ENCODE measurements at places on chromosomes 12 and 14.

DNA sequence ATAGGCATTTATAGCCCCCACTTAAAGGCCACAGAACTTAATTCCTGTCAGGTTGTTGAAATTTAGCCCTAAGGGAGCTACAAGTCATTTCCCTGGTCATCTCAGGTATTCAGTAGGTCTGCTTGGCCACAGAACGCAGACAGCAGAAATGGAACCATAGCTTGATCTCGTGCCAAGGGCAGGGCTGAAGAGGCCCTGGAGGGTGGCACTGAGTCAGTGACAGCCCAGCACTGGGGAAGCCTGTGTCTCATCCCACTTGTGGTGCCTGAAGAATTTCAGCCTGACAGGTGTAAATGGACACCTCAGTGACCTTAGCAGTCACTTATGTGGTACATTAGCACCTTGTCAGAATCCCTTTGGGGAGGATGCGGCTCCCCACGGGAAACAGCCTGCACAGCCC is 6.6 kb downstream of the PRKAB1 start:
- DNase-seq: no peak

- DNase-seq: no peak
These were observed 12.4 kb upstream of the C12orf75 start for GRCh38 chr12:105317942-105318621.

DNA sequence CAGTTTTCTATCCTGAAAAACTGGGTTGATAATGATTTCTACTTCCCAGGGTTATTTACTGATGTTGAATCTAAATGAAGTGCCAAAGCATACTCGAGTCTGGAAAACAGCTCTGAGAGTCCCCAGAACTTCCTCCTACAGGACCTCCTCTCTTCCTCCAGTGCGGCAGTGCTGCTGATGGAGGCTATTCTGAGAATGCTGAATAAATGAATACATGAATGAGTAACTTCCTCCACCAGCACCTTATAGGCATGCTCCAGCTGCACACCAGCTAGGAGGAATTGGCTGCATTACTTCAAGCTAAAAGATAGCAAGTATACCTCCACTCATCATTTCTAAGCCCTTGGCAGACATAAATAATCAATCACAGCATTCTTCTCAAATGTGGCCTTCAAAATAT is 448.8 kb upstream of the CCDC196 start:
- DNase-seq: no peak

DNA sequence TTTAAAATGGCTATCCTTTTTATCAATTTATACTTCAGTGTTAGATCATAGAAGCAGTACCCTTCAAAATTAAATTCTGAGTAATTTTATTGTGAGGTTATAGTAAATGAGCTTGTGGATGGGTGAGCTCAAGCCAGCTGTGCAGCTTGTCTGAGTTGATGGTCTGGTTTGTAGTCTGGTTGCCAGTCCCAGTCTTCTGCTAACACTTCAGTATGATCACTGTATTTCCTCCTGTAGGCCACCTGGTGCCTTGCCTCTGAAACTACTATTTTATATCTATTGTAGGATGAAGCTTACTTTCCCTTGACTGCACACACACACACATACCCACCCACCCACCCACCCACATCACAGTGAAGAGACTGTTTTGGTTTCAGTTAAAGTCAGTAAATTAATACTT is 496.4 kb downstream of the PCNX1 start:
- no peak for DNase-seq

DNA sequence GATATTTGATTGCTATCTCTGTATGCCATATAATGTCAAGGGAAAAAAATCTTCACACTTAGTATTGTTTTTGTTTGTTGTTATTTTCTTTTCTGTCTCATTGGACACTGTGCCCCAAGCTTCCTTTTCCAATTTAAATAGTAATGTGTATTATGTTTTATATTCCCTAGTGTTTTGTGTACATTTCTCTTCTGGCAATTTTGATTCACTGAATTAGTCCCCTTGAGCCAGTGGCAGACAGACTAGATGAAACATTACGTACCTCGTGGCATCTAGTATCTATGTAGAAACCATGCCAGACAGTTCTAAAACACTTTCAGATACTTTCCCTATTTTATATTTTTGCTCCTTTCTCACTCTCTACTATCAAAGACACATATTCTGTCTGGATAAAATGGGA is at the start of gene OR6C1:
Gene OR6C1, plus strand, starts transcription at position 301 of the 400 bp plus-strand sequence. CDS start 6,257 bp downstream, outside the sequence.
- DNase-seq: no peak

DNA sequence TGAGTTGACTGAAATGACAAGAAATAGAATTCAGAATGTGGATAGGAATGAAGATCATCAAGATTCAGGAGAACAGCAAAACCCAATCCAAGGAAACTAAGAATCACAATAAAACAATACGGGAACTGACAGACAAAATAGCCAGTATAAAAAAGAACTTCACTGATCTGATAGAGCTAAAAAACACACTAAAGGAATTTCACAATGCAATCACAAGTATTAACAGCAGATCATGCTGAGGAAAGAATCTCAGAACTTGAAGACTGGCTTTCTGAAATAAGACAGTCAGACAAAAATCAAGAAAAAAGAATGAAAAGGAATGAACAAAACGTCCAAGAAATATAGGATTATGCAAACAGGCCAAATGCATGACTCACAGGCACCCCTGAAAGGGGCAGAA is 15.3 kb upstream of the OR5AU1 start:
- DNase-seq: no peak

Measured in GOT3 (cell line).